Stimulated activated CD4-positive, alpha-beta T cell treated with anti-CD3 and anti-CD28 coated beads, Interleukin-4, amount 100 ng/mL, for 48 hours (primary cell): ENCODE measurements at places on chromosomes 11 and 22.

GRCh38 chr11:10155793-10156490, 138.1 kb downstream of the SBF2 start:
- no peak for DNase-seq

DNA sequence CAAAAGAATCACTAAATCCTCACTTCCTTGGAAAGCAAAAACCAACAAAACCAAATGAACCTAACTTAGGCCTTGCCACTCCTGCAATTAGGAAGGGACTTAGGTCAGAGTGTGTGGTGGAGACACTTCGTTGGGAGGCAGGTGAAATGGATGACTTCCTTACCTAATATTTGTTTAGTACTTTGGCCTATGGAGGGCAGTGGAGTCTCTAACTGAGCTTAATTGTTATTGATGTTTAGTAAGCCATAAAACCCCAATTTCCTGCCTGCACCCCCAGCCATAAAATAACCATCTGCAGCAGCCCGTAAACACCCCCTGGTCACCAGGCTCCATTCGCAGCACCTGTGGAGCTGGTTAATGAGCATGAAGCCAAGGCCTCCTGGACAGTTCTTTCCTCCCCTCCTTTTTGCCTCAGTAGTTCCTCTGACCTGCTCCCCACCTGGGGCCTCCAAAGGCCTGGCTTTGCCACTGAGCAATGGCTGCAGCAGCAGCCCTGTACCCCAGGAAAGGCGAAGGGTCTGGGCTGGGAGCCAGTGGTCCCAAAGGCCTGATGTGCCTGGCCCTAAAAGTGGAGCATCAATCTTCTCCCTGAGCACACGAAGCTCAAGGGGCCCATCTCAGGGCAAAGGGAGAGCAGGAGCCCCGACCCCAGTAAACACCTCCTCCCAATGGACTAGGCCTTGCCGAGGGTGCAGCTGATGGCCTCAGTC, 15.6 kb upstream of the SYT13 start:
- DNase-seq = no peak

DNA sequence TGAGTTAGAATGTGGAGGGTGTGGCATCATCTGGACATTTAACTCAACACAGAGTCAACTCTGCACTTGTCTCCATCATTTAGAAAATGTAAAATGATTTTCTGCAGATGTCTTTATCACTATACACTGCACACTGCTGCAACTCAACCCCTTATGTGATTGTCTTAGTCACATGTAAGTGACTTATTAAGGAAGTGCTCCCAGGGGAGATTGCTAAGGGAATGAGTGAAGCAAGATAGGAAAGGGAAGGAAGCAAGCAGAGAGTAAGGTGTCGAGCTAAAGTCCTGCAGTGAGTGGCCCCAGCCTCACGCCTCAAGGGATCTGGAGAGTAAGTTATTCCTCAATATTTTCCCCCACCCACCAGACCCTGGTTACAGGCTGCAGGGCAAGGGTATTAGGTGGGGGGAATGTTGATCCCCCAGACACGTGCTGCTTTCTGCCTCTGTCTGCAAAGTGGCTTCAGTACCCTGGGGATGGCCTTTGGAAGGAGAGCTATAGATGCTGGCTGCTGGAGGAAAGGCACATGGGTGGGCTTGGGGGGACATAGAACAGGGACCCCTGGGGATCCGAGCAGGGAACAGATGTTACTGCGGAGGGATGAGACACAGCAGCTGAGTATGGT, 7.2 kb upstream of the CBX6 start:
- no peak for DNase-seq

DNA sequence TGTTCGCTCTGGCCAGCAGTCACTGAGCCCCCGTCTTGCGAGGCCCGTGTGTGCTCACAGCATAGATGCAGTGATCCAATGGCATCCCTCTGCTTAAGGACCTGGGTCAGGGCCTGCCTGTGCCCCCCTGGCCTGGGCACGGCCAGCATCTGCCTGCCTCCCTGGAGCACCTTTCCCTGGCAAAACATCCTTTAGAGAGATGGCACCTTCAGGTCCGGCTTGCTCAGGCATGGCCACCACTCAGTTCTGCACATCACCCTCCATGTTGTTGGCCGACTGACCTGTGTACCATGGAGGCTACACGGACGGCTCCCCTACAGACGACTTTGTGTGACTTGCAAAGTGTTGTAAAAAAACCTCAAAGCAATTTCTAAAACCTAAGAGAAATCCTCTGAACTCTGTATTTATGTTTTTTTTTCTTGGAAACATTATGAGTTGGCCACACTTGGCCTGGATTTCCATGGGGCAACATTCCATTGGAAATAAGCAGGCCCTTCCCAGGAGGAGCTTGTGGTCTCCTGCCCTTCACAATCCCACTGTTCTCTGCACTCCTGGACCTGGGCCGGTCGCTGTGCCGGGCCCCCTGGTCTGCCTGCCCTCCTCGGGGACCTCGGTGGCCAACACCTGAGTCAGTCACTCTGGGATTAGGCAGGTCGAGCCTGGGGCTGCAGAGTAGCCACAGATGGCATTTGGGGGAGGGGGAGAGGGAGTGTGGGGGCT, 592.4 kb downstream of the TBC1D22A start:
- DNase-seq = no peak

DNA sequence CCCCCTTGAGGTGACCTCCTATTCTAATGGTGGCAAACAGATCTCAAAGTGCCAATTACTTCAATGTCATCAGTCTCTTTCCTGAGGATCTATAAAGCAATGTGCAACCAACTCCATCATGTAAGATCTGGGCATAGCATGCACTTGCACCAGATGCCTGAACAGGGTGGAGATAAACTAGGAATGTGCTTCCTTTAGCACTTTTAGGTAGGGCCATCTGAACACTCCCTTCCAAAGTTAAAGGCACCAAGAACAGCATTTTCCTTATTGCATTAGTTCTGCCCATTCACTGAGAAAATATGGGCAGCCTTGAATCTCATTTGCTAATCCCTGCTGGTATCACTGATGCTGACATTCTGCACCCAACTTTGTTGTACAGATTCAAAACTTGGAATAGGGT, 112.0 kb downstream of the SGSM3 start:
- no peak for DNase-seq

DNA sequence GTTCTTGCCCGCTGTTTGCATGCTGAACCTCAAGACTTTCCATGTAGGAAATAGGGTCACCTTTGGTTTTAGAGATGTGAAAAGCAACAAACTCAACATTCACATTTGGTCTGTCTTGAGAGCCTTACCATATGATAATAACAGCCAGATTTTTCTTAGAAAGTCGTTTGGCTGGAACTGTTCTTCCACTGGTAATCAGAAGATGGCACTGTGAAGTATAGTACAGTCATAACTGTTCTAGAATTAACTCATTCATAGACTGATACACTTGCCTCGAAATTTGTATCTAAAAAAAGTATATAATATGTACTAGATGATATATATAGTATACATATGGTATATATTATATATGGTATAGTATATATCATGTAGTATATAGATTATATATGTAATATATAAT, 12.3 kb downstream of the LUZP2 start:
- DNase-seq = no peak

DNA sequence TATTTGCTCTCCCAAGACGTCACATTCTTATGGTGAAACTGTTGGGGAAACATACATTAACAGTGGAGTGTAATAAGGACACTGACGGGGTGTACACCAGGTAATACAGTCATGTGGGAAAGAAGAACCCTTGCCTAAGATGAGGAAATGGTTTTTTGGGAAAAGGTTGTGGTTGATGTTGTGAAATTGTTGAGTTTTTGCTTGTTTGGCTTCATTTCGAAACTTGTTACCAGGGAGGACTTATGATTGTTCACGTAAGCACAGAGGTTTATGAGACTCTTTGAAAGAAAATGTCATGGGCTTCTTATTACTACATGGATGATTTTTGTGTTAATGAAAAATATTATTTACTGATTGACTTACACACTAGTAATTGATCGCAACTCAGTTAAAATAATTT, 16.8 kb downstream of the ANO3 start:
- no peak for DNase-seq

- no peak for DNase-seq
Observed at GRCh38 chr11:64276653-64277431, 7.6 kb downstream of the BAD start.
